Esophagus squamous epithelium (tissue), 5 donors: ENCODE measurements at places on chromosomes 11 and 22.

DNA sequence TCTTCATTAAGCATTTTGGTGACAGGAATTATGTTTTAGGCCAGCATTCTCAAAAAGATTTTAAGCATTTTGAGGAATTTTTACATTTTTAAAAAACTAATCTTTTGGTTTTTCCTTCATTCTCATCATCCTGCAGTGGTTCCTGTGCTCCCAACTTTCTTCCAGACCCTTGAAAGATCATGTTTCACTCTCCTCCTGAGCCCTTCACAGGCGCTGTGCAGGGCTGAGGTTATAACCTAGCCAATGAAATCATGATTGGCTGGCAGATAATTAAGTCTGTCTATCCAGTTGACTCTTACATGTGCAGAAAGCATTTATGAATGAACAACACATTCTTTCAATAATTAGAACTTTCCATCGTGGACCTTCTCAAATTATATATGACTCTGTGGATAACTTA, 226.3 kb downstream of the DDX10 start:
- no peak for DNase-seq

- no peak for DNase-seq
These were observed 1.0 kb downstream of the SFI1 start for GRCh38 chr22:31497148-31497938.

GRCh38 chr11:35218956-35219355, 80.0 kb downstream of the CD44 start:
- no peak for DNase-seq

DNA sequence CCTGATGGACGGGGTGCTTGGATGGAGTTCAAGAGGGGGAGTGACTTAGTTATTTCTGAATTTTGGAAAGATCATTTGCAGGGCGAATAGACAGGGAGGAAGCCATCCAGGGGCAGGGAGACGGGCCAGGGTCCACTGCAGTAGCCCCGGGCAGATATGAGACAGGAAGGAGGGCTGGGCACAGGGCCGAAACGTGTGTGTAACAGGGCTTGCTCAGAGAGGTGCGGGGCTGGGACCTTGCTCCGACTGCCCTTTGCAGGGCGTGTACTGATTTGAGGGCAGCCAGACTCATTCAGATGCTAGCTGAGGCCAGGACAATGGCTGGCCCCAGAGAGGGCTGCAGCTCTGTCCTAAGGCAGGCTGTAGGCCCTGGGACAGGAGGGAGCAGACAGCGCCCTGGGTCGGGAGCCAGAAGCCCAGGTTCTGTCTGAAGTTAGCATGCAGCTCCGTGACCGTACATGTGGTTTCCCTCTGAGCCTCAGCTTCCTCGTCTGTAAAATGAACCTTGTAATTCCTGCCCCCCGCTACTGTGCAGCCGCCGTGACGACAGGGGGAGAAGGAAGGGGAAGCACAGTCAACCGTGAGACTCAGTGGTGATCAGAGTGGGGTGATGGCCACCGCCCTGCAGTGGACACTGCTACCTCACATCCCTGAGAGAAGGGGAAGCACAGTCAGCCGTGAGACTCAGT, 103.4 kb downstream of the PHF21B start:
- DNase-seq: no peak

DNA sequence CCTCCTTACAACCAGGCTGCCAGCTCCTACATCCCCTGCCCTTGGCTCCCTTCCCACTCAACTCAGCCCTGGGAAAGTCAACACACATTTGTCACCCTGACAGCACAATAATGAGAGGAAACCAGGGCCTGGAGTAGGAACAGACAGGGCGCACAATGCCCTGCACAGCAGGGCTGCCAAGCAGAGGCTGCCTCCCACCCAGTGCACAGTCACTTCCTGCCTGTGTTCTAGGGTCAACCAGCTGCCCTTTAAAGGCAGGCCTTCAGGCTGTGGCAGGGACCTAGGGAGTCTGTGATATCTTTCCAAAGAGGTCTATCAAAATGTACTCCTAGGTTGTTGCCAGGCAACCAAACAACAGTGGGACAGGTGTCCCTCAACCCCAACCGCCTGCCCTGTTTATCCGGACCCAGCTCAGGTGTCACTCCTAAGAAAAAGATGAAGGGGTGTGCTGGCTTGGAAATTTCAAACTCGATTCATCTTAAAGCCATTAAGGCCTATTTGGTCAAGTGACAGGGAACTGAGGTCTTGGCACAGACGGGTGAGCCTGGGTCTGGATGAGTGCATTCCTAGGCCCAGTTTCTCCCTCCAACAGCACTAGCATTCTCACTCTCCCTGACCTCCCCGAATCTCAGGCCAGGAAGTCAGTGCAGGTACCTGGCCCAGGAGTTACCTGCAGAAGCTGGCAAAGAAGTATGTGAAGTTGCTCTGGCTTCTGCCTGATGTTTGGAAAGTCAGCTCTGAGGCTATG, 110.3 kb upstream of the PITPNB start:
- no peak for DNase-seq

- DNase-seq: no peak
These were observed 2.4 kb downstream of the MAPK11 start for GRCh38 chr22:50267591-50268390.

DNA sequence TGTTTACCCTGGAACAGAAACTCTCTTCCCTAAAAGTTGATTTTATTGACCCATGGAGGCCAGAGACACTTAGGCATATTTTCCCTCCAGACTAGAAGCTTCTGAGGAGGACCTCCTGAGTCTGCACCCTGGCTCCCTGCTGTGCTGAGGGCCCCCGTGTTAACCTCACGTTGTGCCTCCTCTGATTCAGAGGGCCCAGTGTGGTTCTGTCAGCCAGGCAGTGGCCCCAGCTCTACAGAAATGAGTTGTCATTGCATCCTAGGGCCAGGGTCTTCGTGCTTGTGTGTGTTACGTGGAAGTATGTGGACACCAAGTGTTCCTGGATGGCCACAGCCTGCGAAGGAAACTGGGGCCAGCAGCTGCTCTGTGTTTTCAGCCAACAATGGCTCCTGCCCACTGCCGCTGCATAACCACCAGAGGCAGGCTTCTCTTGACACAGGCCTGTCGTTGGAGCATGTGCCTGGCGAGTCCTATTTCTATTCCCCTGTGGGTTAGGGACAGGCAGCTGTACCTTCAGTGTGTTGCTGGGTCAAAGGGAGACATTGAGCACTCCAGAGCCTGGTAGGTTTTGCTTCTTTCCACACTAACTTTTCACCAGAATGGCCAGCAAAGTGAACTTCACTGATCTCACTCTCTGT, 44.5 kb downstream of the MED15 start:
- DNase-seq: no peak

- DNase-seq: no peak
These were observed 135.9 kb upstream of the TTC12 start for GRCh38 chr11:113178381-113179070.

- DNase-seq: no peak
These were observed 54.5 kb downstream of the GAB2 start for GRCh38 chr11:78363024-78363619.

DNA sequence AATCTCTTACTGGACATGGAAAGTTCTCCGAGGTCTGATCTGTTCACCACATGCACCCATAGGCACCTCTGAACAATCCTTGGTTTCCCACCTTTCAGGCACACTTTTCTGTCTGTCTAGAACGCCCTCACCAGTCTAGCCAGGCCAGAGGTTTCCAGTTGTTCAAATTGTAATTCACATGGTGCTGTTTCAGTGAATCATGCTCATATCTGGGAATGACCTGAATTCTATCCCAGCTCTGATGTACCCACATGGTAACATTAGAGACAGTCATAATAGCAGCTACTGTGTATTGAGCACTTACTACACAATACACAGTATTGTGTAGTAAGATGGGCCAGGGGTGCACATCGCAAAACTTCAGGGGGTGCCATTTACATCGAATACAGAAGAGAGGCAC, 138.2 kb downstream of the COMMD9 start:
- no peak for DNase-seq
